Activated T-helper 1 cell treated with Interleukin-2 at 50 U/mL for 16 hours (primary cell): ENCODE measurements at places on chromosomes 11 and 22.

- no peak for DNase-seq
Measured at GRCh38 chr11:113417428-113417827, 29.8 kb downstream of the ANKK1 start.

- no peak for DNase-seq
Measured at GRCh38 chr11:46672381-46672839, 28.0 kb downstream of the ARHGAP1 start.

GRCh38 chr22:46909237-46910030 is 147.0 kb downstream of the TBC1D22A start:
- no peak for DNase-seq

- DNase-seq: peak; percentile 49
Measured at GRCh38 chr11:118171269-118172062, 5.0 kb downstream of the SCN2B start.

GRCh38 chr22:28002181-28002700 is 83.2 kb upstream of the PITPNB start:
- no peak for DNase-seq

GRCh38 chr11:76696756-76697155 is 26.2 kb upstream of the LRRC32 start:
- no peak for DNase-seq
